CD4-positive, alpha-beta T cell treated with Interleukin-1 beta for 1 hour (primary cell): ENCODE measurements at places on chromosomes 6 and 20.

- no peak for DNase-seq
Observed at GRCh38 chr20:33320006-33320405, 37.0 kb downstream of the BPIFB1 start.

- DNase-seq = no peak
Observed at GRCh38 chr6:68506911-68507310, 128.2 kb upstream of the ADGRB3 start.

- DNase-seq = no peak
Observed at GRCh38 chr6:126773112-126773805, 345.2 kb upstream of the RSPO3 start.

DNA sequence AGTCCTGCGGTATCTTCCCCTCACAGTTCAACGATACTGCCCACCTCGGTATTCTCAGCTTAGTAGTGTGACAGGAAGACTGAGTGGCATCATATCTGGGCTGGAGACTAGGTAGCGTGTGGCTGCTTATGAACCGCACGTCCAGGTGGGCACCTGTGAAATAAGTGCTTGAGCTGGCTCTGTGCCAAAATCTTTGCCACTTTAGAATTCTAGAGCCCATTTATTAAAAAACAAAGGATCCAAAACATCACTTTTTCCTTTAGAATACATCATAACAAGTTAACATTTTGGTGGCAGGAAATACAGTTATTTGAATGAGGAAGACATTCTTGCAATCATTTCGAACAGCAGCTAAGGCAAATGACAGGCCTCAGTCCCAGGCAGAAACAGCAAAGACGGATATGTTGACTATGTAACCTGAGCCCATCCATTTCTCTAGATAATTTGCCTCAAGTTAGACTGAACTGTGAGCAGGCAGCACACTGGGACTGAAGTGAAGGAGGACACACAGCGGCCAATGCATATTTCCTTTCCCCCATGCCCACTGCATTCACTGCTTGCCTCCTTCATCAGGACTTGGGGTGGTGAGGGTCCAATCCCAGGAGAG is 136.6 kb downstream of the GMDS start:
- DNase-seq = no peak

- no peak for DNase-seq
Observed at GRCh38 chr6:159125951-159126352, 43.2 kb upstream of the FNDC1 start.

DNA sequence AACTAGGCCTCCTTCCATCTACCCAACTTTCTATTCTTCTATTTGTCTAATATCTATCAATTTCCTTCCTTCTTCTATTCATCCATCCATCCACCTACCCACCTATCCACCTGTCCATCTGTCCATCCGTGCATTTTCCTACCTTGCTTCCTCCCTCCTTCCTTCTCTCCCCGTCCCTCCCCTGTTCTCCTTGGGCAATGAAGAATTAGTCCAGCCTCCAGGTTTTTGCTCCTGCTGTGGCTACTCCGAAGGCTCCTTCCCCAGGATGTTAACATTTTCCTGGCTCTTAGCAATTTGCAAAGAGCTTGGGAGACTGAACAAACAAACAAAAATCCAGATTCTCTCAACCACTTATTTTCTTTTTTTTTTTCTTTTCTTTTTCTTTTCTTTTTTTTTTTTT is 81.6 kb downstream of the KCNB1 start:
- DNase-seq = no peak

DNA sequence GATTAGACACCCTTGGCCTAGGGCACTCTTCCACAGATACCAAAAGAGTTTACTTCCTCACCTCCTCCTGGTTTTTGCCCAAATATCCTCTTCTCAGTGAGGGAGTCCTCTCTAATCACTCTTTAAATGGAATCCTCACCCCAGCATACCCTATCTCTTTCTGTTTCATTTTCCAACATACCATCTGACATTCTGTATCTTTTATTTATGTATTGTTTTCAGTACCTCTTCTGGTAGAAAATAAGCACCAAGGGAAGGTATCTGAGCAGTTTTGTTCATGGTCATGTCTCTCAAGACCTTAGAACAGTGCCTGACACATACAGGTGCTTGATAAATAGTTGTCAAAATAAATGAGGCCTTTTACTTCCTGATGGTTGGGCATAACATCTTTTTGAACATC is 55.1 kb downstream of the KIAA0408 start:
- DNase-seq = no peak

GRCh38 chr6:40098774-40099173 is 164.5 kb upstream of the MOCS1 start:
- no peak for DNase-seq

DNA sequence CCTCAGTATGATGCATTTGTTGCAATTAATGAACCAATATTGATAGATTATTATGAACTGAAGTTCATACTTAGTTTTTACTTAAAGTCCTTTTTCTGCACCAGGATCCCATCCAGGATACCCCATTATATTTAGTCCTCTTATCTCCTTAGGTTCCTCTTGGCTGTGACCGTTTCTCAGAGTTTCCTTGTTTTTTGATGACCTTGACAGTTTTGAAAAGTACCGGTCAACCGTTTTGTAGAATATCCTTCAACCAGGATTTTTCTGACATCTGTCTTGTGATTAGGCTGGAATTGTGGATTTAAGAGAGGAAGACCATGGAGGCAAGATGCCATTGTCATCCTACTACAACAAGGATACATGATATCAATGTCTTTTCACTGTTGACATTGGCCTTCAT is 98.0 kb upstream of the F13A1 start:
- DNase-seq = no peak

DNA sequence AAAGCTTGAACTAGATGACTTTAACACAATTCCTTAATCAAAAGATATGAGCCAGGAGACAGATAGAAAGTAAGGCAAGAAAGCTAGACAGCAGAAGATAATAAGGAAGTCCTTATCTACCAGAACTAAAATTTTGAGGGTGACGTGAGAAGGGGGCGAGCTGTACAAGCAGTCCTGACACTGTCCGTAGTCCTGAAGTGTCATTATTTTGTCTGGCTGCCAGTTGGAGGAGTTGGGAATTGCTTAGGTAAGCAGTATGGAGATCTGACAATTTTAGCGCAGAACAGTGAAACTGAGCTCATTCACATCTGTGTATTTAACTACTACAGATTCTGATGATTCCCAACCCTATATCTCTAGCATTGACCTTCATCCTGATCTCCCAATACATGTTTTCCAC is 25.8 kb upstream of the CEP85L start:
- no peak for DNase-seq

- no peak for DNase-seq
Observed at GRCh38 chr20:19348582-19348981, 136.1 kb downstream of the SLC24A3 start.

GRCh38 chr6:37614491-37614890 is 83.2 kb downstream of the MDGA1 start:
- no peak for DNase-seq

- DNase-seq = no peak
Observed at GRCh38 chr6:140393665-140394540, 1019.5 kb upstream of the CITED2 start.
